ENCODE measurements at places on chromosomes 12 and 14. TPM values are rescaled to one million over a fixed set of nuclear protein-coding genes. Genes with fewer than 3 reads are reported as not detected.

DNA sequence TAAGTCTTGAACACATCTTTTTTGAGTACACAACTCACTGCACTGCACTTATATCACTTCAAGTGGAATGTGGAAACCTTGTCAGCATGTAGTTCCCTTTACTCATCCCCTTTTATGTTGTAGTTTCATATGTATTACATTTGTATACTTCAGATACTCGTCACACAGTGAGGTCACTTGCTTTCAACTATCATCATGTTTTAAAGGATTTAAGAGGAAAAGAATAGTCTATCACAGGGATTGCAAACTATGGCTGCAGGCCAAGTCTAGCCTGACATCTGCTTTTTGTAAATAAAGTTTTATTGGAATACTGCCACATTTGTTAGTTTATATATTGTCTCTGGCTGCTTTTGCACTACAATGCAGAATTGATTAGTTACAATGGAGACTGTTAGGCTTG, 24.3 kb downstream of the CNOT2 start:
- no peak for DNase-seq

GRCh38 chr12:55703288-55703687, 4.4 kb downstream of the ITGA7 start:
- DNase-seq: no peak

Gene PARP11
- 6.2 TPM for total RNA-seq

- no peak for DNase-seq
Observed at GRCh38 chr14:50542941-50543418, 10.6 kb upstream of the MAP4K5 start.

GRCh38 chr14:93073358-93073707, 42.4 kb downstream of the ITPK1 start:
- DNase-seq: no peak

GRCh38 chr12:33265900-33266299, 173.7 kb downstream of the SYT10 start:
- DNase-seq: no peak

DNA sequence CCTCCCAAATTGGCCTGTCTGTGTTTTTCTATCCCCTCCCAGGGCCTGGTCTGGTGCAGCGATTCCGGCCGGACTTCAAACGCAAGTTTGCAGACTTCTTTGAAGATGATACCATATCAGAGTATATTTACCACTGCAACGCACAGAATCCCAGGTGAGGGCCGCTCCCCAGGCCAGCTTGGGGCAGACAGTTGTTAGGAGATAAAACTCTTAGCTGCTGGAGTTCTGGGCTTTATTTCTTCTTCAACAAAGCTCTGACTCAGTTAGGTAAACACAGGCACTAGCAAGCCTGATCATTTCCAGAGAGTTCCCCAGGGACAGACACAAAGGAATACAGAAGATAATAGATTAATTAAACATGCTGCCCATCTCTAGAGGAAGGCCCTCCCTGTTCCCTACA, 8.3 kb downstream of the ABHD4 start:
- no peak for DNase-seq

GRCh38 chr12:40078266-40078665, 27.6 kb downstream of the SLC2A13 start:
- no peak for DNase-seq

DNA sequence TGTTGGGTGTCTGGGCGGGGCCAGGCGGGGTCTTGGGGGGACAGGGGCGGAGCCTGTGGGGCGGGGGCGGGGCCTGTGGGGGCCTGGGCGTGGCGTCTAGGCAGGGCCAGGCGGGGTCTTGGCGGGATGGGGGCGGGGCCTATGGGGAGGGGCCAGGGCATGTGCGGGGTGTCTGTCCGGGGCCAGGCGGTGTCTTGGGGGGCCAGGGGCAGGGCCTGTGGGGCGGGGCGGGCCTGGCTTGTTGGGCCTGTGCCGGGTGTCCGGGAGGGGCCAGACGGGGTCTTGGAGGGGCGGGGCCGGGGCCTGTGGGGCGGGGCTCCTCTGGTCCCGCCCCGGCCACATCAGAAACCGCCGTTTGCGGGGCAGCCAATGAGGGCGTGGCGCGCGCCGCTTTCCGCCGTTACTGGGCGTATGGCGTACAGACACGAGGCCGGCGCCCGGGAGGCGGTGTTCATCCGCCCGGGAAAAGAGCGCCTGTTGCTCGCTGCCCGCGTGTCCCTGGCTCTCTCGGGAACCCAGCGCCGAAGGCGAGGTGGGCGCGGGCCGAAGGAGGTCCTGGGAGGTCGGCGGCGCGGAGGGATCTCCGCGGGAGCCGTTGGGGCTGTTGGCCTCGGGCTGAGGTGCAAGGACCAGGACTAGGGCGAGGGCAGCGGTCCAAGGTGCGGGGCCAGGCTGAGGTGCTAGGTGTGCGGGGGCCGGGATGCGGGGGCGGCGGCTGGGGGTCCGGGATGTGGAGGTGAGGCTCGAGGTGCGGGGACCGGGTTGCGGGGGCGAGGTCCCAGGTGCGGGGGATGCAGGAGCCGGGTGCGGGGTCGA, at the start of gene PIWIL1:
Gene PIWIL1, plus strand, starts transcription at position 400 of the 816 bp plus-strand sequence. CDS start 4,705 bp downstream, outside the sequence.
- no peak for DNase-seq

Gene ABHD12B
- total RNA-seq: not detected

Gene VRTN
- total RNA-seq: not detected

GRCh38 chr12:78981-79380, 12.4 kb downstream of the IQSEC3 start:
- no peak for DNase-seq

DNA sequence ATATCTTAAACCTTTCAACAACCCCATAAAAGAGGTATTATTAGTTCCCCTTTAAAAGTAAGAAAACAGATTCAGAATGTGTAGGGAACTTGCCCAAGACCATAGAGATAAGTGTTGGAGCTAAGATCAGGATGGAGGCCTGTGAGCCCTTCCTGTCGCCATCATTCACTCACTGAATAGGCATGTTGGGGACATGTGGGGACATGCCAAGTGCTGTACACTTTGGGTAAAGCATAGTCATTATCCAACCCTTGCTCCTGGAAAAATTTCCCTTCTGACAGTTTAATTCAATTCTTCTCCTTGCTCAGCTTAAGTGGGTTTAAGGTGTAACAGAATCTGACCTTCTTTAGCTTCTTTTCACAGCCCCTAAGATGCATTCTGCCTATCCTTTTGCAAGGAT, 28.0 kb upstream of the C12orf42 start:
- DNase-seq: no peak

Gene ZBTB1
- 66.9 TPM for total RNA-seq

DNA sequence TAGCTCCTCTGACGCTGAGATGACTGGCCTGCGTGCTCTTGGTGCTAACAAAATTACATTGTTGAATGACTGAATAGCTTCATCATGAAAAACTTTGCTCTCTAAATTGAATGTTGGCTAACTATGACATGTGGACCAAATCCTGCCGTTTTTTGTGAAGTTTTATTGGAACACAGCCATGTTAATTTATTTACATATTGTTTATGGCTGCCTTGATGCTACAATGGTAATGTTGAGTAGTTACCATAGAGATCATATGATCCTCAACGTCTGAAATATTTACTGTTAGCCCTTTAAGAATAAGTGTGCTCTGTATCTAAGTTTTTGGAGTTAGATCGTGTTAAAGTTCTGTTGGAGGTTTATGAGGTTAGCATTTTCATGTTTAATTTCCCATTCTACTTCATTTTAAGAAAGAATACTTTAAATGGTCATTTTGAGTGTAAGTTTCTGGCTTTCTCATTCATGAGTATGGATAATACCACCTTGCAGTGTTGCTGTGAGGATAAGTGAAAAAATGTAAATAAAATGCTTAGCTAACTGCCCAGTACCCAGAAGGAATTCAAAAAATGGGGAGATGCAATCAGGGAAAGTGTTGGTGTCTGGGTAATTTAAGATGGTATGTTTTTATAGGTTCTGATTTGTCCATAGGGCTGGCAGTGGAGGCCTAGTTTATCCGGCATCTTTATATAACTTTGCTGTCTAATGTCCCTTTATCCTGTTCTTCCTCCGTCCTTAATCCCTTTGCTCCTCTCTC, 35.3 kb downstream of the NUBPL start:
- no peak for DNase-seq

DNA sequence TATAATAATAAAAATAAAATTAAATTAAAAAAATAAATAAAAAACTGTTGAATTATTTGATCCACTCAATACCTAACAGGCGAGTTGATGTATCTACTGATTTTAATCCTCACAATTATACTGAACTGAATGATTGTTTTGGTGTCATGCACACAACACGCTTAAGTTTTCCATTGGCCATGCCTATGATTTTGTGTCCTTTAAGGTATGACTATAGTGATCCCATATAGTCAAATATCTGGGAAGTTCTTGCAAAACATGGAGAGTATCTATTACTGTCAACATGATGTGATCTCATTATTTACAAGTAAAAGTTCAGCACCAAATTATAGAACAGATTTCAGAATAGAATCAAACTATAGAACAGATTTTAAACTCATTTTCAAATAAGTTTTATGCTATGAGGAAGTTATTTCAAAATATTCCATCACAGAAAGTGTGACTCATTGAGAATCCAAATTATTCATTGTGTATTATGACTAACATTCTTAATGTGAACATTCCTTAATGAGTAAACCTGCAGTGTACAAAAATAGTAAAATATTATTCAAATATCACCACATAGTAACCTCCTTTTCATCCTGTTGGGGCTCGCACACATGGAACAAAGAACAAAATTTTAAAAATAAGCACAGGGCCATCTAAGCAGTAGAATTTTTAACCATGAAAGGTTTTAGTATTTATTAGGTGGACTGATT, 190.4 kb downstream of the SLC25A21 start:
- DNase-seq: no peak

Gene LRRC9
- total RNA-seq: not detected

DNA sequence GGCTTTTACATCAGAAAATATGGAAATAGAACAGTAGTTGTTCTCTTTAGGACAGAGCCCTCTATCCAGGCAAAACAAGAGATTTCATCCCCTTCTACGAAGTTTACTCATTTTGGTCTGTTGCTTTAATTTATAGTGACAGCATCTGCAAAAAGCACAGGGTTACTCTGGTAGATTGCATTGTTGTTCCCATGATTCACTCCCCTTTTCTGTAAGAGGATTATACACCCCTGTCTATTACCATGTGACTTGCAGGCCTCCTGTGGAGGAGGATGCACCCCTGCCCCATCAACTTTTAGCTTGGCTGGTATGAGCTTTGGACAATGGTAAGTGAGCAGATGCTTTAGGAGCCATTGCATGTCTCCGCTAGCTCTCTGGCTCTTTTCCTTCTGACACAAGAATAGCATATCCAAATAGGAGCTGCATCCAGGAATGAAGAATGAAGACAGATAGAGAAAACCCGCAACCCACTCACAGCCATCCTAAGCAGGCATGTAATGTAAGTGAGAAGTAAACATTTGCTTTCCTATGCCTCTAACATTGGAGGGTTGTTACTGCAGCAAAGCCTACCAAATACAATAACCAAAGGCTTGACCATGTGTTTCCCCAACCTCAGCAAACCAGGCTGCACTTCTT, 304.2 kb downstream of the AKAP6 start:
- DNase-seq: no peak

DNA sequence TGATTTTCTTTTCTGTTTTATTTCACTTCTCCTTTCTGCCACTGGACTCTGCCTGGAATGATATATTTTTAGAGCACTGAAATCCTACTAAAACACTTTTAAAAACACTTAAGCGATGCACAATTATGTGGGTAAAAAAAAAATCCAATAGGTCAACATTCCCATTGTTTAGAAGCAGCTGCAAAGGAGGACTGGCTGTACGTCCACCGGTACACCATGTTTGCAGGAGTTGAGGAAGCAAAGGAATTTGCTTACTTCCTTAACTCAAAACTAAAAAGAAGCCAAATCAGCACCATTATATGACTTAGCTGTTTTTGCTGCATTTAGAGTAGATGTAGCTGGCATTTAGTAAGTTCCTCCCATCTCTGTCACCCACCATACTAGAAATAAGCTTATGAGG, 186.8 kb upstream of the TMTC1 start:
- no peak for DNase-seq

- no peak for DNase-seq
Observed at GRCh38 chr12:53067074-53067992, 11.9 kb downstream of the SPRYD3 start.

Gene KRT83
- 0.33 TPM for total RNA-seq

- DNase-seq: no peak
Observed at GRCh38 chr12:130031571-130032189, 127.9 kb upstream of the TMEM132D start.

DNA sequence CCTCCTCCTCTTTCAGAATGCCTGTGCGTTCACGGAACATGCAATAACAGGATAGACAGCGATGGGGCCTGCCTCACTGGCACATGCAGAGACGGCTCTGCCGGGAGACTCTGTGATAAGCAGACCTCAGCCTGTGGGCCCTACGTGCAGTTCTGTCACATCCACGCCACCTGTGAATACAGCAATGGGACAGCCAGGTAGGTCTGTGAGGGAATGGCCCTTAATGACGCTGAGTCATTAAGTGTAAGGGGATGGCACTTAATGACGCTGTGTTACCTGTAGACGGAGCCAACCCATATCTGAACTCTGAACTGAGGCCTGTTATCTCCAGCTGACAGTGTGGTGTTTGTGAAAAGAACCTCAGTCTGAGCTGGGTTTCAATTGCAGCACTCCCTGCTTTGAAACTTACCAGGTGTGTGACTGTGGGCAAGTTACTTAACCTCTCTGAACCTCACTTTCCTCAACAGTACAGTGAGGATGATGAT, 86.9 kb downstream of the STAB2 start:
- DNase-seq: no peak

Gene VASH1
- 7.8 TPM for total RNA-seq

DNA sequence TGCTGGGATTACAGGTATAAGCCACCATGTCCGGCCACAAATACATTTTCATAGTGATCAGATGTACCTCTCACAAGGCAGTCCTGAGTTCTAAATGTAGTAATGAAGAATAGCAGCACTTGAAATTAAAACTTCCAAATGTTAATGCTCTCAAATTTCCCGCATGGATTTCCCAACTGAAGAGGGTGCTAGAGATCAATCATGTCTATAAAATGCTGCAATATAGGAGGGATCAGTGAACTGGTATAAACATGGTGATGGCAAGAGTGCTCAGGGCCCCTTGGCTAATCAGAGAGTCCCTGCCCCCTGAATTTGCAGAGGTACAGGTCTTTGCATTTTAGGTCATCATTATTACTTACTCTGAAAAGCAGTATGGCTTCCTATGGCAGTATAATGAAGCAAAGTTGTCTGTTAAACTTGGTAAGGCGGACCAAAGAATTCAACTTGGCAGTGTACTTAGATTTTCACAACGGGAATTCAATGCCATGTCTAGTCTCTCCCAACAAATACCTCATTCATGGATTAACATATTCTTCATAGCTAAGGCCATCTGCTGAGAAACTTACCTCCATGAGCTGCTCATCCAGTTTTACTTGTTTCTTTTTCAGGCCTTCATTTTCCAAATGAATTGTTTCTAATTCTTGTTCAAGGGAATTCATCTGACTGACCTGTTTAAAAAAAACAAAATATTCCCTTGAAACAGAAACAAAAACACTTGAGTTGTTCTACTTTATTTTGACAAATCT, 67.0 kb upstream of the SAV1 start:
- DNase-seq: no peak

- DNase-seq: no peak
Observed at GRCh38 chr12:132085291-132085635, 58.9 kb downstream of the DDX51 start.

GRCh38 chr12:64385468-64385867, 5.1 kb downstream of the C12orf56 start:
- no peak for DNase-seq

Gene MYBPC1
- total RNA-seq: 395 TPM
